ENCODE measurements at places on chromosomes 6 and 20. TPM values are rescaled to one million over a fixed set of nuclear protein-coding genes. Genes with fewer than 3 reads are reported as not detected.

The LPA gene
- total RNA-seq, result not detected

DNA sequence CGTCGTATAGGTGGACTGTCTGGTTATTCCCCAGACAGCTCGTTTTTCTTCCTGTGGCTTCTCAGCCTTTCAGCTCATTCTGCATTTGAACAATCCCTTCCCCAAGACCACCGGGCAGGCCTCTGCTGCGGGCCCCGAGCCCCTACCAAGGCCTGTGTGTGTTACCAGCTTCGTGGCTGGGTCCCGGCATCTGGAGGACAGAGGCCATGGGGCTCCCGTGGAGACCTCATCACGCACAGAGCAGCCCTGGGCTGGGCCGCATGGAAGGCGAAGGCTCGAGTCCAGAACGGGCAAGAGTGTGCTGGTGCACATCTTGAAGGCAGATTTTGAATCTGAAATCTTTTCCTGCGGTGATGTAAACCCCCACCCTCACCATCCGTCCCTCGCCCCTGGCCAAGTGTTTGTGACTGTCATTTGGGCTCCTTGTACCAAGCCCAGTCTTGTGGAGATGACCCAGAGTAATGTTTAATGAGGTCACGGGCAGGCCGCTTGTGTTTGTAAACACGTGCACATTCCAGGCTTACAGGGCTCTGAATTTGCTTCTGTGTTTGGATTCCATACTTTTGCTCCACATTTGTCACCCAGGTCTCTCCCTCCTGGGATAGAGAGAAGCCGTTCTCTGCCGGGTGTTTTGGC is 119.6 kb downstream of the CDH4 start:
- no peak for DNase-seq

DNA sequence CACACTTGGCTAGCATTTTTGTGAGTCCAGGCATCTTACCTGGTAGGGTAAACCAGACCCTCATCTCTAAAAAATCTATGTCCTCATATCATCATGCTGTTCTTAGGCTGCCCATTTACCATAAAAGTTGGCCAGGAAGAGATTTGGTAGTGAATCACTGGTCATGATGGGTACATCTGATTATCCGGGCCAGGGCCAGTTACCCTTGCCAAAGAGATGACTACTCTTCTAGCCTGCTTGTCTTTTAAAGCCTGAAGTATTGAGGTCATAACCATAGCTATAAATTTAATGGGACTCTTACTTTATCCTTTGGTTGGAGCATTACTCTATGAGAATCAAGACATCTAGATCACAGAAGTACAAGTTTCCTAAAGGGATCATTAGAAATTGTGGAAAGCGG is 276.8 kb downstream of the TENT5A start:
- DNase-seq, result no peak

GRCh38 chr6:163397326-163397725 is 17.2 kb upstream of the QKI start:
- no peak for DNase-seq

GRCh38 chr6:106126482-106126881 is 40.3 kb downstream of the PRDM1 start:
- DNase-seq, result no peak

The HMGN3 gene
- 74.9 TPM for total RNA-seq

The TREML4 gene
- not detected for total RNA-seq

The ZSCAN23 gene
- 1.1 TPM for total RNA-seq

GRCh38 chr6:105808571-105808970 is 277.6 kb upstream of the PRDM1 start:
- DNase-seq, result no peak

GRCh38 chr20:40160097-40160550 is 528.9 kb downstream of the MAFB start:
- no peak for DNase-seq

The OR2B6 gene
- total RNA-seq, result not detected

The RNF8 gene
- 32.3 TPM for total RNA-seq

The MCHR2 gene
- not detected for total RNA-seq

DNA sequence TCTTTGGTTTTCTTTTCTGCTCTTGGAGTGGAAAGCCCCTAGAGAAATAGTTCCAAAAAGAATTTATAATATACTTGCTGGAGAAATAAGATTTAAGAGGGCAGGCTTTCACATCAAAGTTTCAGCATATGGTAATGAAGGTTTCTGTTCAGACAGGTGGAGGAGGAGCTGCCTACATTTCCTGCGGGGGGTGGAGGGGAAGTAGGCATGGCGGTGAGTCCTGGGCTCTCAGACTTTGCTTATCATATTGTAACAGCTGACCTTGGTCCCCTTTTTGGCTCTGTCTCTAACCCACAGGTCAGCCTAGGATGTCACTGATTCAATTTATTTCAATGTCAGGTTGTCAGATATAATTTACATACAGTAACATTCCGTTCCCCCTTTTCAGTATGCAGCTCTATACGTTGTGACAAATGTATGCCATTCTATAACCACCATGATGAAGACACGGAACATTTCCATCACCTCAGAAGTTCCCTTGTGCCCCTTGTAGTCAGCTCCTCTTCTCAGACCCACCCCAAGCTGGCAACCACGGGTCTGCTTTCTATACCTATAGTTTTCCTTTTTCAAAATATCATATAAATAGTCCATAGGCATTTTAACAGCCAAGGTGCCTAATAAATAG is 77.6 kb upstream of the GGTLC1 start:
- DNase-seq, result no peak

DNA sequence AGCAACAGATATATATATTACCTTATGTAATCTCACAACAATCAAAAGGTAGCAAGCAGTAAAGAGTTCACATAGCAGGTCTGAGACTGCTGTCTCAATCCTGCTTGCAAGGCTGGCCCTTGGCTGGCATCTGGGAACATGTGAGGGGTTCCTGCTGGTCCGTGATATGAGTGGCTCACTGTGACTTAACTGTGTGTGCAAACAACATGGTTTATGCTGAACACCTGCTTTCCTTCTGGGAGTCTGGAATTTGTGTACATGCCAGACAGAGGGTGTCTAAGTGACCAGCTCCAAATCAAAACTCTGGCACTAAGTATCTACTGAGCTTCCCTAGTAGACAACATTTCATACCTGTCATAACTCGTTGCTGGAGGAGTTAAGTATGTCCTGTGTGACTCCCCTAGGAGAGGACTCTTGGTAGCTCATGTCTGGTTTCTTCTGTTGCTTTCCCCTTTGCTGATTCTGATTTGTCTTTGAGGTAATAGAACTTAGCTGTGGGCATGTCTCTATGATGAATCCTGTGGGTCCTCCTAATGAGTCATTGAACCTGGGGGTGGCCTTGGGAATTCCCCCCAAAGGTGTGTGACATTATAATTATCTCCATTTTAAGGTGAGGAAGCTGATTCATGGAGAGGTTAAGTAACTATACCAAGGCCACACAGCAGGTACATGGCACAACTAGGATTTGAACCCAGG is 131.6 kb upstream of the NEDD9 start:
- peak; percentile 93 for DNase-seq

The ELOVL4 gene
- total RNA-seq, result 9.0 TPM

The TRIM31 gene
- total RNA-seq, result 0.04 TPM

GRCh38 chr6:123896869-123897268 is 93.2 kb downstream of the NKAIN2 start:
- no peak for DNase-seq

The HTR1E gene
- total RNA-seq, result not detected

- no peak for DNase-seq
Observed at GRCh38 chr6:35967076-35967774, 46.3 kb upstream of the SRPK1 start.
